ENCODE measurements at places on chromosomes 5 and 9.
A peak's percentile ranks its signal among the peaks of the same experiment; 100 is the strongest.

DNA sequence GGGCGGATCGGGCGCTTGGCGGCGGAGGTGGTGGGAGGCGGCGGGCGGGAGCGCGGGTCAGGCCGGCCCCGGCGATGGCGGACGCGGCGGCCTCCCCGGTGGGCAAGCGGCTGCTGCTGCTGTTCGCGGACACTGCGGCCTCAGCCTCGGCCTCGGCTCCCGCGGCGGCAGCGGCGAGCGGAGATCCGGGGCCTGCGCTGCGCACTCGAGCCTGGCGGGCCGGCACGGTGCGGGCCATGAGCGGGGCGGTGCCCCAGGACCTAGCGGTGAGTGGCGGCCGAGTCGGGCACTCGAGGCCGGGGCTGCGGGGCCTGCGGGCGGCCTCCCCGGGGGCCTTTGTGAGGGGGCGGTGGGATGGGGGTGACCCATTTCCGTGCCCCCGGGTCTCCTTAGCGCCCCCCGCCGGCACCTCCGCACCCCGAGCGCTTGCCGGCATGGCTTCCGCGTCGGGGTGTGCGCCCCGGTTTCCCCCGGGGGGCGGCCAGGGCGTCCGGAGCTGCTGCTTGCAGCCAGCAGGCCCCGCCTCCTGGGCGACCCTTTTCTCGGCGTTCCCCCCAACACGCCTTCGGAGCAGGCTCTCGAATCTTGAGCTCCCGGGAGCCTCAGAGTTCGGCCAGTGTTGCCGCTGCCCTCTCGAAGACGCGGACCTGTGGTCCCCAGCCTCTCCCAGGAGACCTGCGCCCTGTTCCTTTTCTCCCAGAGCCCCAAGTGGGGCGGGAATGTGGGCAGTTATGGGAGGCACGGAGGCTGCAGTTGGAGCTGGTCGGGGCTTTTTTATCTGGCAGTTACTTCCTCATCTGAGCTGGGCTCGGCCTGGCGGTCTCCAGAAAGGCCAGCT is 456 bp downstream of the KDM3B start:
- peak; percentile 41 for DNase-seq

DNA sequence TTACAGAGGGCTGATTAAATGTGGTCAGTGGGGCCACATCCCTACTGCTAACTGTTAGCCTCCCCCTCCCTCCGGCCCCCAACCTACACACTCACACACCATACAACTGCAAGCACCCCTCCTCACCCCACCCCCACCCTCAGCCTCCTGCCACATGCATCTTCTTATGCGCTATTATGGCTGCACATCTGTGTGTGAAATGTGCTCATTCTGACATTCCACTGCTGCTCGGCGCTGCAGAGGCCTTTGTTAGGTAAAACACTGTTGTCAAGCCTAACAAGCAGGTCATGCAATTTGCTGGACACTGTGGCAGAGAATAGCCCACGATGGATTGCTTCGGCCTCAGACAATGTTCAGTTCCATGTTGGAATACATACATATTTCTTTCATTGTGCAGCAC is 173.6 kb downstream of the NR2F1-AS1 start:
- DNase-seq: no peak

DNA sequence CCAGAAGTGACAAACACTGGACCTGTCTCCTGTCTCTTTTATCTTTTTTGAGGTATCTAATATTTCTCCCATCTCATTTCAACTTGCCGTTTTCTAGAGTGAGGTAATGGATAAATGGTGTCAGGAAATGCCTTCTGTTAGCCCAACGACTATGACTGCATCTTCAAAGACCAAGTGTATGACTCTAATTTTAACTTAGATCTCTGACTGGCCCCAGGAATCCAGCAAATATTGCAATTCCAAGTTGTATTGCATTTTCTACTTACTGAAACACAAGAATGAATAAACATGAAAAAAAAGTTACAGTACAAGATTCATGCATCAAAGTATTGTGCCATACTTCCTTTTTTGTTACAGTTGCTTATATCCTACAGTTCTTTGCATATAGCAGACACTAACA is 26.3 kb downstream of the SLC28A3 start:
- no peak for DNase-seq

GRCh38 chr5:146112476-146112875 is 7.1 kb upstream of the PLAC8L1 start:
- DNase-seq: no peak

DNA sequence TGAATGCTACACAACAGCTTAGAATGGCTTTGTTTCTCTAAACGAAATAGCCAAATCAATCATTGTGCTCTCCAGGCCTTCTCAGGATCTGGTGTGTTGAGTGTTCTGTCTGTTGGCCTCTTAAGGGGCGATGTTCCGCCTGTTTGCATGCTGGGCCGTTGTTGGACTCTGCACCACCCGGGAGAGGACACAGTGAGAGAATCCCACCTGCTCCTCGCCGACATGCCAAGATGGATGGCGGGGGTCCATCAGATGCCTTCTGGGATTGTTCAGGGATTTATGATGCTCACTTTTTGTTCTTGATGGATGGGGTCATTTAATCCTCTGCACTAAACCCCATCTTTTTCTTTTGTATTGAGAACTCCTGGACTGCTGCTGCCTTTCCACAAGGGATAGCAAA is 159.9 kb downstream of the NTRK2 start:
- no peak for DNase-seq

- no peak for DNase-seq
Observed at GRCh38 chr5:93053825-93054224, 527.2 kb downstream of the NR2F1-AS1 start.

GRCh38 chr9:123112015-123112975 is 78.8 kb downstream of the GPR21 start:
- DNase-seq: no peak

GRCh38 chr5:142053426-142054151 is 40.8 kb upstream of the GNPDA1 start:
- no peak for DNase-seq

- DNase-seq: no peak
Observed at GRCh38 chr5:22908129-22908528, 55.0 kb upstream of the CDH12 start.

- DNase-seq: no peak
Observed at GRCh38 chr9:806285-807156, 35.0 kb upstream of the DMRT1 start.

DNA sequence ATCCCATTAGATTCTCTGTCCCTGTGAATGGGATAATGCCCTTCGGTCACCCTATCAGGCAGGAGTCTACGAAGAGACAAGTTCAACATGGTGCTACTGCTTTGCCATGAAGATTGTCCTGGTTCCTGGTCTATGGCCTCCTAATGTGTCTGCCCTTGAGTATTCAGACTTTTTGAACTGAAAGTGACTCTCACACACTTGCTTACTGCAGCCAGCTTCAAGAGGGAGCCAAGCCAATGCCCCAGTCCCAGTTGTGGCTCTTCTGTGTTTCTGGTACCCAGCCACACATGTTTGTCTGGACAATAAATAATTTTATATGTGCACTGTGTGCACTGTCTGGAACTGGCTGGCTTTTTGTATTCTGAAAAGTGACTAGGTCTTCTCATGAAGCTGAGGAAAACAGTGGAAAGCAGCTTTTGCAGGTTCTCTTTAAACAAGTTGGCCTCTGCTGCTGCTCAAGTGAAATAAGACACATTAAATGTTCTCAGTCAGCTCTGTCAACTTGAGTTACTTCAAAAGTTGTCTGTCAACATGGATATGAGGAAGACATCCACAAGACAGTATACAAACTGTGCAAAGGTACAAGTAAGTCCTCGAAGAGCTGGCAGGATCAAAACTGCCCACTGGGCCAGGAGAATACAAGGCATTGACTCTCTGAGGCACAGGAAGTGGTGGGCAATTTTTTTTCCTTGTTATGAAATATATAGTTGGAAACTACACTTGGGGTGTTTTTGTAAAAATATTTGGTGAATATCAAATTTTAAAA is 60.0 kb downstream of the ZNF608 start:
- DNase-seq: no peak

DNA sequence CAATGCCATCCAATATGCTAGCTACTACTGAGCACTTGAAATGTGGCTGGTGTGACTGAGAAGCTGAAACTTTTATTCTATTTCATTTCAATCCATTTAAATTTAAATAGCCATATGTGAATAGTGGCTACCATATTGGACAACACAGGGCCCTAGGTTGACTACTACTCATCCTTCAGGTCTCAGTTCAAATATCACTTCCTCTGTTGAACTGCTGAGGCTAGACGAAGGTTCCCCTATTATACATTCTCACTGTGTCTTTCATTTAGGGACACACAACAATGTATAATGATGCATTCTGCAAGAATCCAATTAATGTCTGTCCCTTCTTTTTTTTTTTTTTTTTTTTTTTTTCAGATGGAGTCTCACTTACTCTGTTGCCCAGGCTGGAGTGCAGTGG is 208.7 kb downstream of the CRB2 start:
- DNase-seq: no peak

- DNase-seq: no peak
Observed at GRCh38 chr5:128966375-128966774, 1.1 kb downstream of the SLC27A6 start.

DNA sequence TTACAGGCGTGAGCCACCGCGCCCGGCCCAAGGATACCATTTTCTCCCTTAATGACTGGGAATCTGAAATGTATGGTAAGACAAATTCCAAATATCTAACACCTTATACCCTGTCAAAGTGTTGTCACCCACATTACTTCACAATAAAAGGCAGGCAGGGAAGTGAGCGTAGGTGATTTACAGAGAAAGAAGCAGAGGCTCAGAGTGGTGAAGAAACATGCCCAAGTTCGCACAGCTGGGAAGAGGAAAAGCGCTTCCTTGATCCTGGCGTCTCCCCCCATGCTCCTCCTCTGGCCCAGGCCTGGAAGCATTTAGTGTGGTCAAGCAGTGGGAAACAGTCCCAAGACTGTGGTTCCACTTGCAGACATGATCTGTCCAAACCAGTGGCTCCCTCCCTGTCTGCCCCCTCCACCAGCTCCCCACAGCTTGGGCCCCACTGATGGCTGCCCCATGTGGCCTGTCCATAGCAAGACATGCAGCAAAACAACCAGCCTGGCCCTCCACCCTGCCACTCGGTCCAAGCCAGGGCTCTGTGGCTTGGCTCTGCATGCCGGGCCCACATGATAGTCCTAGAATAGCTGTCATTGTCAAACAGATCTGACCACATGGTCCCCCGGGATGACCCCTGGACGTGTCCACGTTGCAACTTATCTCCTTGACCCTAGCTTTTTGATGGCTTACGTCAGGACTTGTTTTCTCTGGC is 107.2 kb downstream of the TTLL11 start:
- DNase-seq: no peak

- no peak for DNase-seq
Observed at GRCh38 chr9:37971691-37972090, 67.8 kb upstream of the SLC25A51 start.

DNA sequence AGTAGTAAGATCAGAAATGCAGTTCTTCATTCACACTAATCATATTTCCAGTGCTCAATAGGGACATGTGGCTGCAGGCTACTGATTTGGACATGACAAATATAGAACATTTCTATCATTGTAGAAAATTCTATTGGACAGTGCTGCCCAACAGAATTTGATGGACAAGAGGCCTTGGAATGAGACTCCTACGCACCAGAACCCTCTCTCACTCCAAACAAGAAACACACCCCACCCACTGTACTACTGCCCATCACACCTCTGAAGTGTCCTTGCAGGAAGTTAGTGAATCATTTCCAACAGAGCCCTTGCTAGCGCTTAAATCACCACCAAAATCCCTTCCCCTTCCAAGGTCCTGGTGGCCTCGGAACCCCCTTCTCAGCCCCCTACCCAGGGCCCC is 66.5 kb downstream of the ROR2 start:
- no peak for DNase-seq

GRCh38 chr5:136236479-136237083 is 43.6 kb upstream of the SMIM32 start:
- DNase-seq: no peak

- DNase-seq: no peak
Observed at GRCh38 chr5:76162335-76162734, 79.2 kb downstream of the SV2C start.

DNA sequence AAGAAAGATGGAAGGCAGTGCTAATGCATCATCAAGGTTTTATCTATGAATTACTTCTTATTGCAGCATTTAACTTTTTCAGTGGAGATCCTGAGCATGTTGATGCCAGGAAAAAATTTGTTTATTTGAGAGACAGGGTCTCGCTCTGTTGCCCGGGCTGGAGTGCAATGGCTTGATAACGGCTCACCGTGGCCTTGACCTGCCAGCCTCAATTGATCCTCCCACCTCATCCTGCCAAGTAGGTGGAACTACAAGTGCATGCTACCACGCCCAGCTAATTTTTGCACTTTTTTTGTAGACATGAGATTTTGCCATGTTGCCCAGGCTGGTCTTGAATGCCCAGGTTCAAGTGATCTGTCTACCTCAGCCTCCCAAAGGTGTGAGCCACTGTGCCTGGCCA is 47.2 kb downstream of the AOPEP start:
- no peak for DNase-seq

- DNase-seq: no peak
Observed at GRCh38 chr9:133116346-133117231, 4.5 kb downstream of the RALGDS start.

DNA sequence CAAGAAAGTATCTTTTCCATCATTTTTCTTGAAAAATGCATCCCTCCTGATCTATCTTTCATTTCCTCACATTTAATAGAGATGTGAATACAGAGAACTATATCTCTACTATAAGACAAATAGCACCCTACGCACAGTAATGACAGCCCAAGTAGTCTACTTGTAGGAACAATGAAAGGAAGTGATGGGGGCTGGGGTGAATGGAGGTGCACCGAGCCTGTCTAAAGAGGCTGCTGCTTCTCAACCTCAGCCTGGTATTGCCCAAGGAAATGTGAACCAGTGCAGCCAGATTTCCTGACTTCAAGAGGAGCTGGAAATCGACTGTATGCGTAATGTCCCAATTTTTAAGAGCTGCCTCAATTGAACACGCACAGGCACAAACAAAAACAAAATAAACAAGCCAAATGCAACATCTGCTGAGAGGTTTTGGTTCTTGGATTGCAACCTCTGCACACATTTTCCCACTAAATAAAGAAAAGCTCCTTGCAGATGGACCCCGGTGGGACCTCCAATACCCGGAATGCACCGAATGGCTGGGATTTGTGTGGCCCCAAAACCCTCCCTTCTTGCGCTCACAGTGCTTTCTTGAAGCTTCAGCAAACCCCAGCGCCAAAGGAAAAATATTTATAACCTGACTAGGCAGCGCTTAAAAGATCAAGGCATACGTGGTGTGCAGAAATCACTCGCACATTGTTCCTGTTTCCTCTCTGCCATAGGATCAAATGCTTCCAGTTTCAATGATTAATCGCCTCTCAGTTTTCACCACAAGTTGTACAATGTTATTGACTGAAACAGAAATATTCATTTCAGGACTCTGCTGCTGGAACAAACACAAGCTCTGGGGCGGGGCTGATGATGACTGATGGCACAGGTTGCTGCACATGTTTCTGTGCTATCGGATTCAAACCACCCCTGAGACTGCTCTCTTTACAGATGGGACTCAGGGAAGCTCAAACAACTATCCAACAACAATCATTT is 68.3 kb downstream of the KCNIP1 start:
- no peak for DNase-seq

Data from activated CD4-positive, CD25-positive, alpha-beta regulatory T cell treated with anti-CD3 and anti-CD28 coated beads, Interleukin-2, amount 50 U/mL, for 16 hours (primary cell).